ENCODE measurements at places on chromosomes 6 and 20.

- no peak for DNase-seq
Measured at GRCh38 chr20:20594171-20594530, 118.3 kb downstream of the RALGAPA2 start.

- no peak for DNase-seq
Measured at GRCh38 chr20:64273109-64273508, 17.6 kb downstream of the PCMTD2 start.

- no peak for DNase-seq
Measured at GRCh38 chr6:107592806-107593205, 102.9 kb downstream of the SOBP start.

GRCh38 chr20:56616716-56617115 lies 12.4 kb upstream of the TFAP2C start:
- no peak for DNase-seq

DNA sequence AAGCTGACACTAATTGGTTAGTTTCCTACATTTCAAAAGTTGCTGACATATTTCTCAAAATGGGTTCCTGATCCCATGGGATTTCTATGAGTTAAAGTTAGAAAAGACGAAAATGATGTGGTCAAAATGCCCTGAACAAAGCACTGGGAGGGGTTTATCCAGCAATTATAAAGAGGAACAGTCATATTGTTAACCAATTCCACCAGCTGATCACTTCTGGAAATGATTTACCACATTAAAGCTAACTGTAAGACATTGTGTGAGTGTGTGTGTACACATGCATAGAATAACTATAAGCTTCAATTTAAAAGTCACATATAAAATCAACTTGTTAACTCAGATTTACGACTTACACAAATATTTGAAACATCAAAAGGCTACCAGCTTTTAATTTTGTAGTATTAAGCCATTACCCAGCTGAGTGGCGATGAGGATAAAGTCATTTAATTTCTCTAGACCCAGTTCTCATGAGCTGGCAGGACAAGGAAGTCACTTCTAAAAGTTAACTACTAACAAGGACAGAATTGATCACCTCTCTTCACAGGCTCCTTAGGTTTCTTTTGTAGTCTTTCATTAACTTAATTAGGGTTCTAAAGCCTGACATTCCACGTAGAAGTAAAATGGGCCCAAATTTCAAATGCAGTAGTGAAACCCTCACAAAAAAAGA lies 40.4 kb downstream of the MAN1A1 start:
- DNase-seq: no peak

GRCh38 chr6:161271343-161272030 lies 2.4 kb downstream of the AGPAT4 start:
- DNase-seq: no peak

GRCh38 chr20:38414769-38415450 lies 20.2 kb downstream of the SNHG17 start:
- no peak for DNase-seq

DNA sequence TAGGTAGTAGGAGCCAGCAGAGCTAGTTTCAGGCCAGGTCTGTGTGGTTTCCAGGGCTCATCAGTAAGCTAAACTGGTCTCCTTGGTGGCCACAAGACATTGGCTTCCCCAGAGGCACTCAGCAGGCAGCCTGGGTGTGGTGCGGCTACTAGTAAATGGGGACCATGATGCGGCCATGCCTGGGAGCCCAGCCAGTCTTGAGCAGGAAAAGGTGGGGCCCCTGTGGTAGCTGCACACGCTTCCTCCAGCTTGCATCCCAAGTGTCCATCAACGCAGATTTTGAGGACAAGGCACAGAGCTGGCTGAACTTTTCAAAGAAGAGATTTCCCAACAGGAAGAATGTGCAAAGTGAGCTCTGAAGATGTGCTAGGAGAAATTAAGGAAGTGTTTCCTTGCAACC lies 107.4 kb upstream of the NAA20 start:
- DNase-seq: no peak

DNA sequence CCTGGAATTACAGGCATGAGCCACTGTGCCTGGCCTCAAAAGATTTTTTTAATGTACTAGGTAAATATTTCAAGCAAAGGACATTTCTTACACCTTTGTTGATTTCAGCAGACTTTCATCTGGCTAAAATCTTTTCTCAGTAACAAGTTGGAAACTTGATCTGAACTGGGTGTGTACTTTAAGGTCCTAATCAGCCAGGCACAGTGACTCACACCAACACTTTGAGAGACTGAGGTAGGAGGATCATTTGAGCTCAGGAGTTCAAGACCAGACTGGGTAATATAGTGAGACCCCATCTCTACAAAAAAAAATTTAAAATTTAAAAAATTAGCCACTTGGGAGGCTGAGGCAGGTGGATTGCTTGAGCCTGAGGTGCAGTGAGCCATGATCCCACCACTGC lies 7.0 kb upstream of the RALGAPA2 start:
- no peak for DNase-seq

DNA sequence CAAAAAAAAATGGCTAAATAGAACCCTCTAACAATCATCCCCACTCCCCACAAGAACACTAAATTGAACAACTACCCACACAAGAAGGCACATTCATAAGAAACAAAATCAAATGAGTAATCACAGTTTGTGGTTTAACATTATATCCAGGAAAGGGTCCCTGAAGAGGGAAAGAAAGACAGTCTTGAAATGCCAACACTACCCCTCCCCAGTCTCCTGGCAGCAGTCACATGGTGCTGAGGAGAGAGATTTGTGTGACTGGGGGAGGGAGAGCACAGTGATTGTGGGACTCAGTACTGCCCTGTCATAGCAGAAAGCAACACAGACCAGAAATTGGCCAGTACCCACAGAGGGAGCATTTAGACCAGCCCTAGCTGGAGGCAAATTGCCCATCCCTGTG lies 443.7 kb upstream of the BTBD3 start:
- no peak for DNase-seq

- no peak for DNase-seq
Measured at GRCh38 chr6:89059227-89059626, 21.3 kb upstream of the PNRC1 start.

DNA sequence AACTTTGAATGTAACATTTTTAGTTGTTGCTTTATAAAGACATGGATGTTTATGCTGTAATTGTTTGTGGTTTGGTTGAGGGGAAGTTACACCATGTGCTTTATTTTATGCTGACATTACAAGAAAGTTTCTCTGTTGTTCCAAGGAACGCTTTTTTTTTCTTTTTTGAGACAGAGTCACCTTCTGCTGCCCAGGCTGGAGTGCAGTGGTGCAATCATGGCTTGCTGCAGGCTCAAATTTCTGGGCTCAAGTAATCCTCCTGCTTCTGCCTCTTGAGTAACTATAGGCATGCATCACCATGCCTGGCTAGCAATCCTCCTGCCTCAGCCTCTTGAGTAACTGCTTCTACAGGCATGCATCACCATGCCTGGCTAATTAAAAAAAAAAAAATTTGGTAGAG lies 21.0 kb upstream of the IFNGR1 start:
- no peak for DNase-seq

DNA sequence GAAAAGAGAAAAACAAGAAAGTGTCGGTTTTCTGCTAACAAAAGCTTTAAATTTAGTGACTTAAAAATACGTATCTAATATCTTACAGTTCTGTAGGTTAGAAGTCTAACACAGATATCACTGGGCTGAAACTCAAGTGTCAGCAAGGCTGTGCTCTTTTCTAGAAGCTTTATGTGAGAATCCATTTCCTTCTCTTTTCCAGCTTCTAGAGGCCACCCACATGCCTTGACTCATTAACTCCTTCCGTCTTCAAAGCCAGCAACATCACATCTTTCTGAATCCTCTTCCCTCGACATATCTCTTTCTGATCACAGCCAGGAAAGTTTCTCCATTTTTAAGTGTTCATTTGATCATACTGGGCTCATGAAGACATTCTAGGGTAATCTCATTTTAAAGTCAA lies 262.0 kb downstream of the MAFB start:
- no peak for DNase-seq

GRCh38 chr6:17584241-17584803 lies 15.8 kb upstream of the FAM8A1 start:
- DNase-seq: no peak

DNA sequence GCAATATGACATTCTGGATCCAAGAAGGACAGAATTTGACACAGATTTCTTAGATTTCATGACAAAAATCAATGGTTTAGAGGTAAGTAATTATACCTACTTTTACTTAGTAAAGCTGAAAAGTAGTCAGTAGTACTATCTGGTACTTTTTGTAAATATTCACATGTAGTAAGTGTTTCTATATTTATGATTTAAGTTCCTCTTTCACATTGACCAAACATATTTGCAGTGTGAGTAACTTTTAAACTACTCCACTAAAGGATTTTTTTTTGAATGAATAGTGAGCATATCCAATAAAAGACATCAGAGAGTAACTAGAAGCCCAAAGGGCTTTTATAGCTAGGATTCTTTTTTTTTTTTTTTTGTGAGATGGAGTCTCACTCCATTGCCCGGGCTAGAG lies 60.8 kb downstream of the DNAH8 start:
- no peak for DNase-seq

Measured in cortex of kidney (tissue), 1 donor.